Testis (tissue), 5 donors: ENCODE measurements at places on chromosomes 4 and X. TPM values are rescaled to one million over a fixed set of nuclear protein-coding genes. Genes with fewer than 3 reads are reported as not detected.

The NAT8L gene
- 82.9 TPM for total RNA-seq

The TRPC3 gene
- total RNA-seq, result 1.9 TPM

DNA sequence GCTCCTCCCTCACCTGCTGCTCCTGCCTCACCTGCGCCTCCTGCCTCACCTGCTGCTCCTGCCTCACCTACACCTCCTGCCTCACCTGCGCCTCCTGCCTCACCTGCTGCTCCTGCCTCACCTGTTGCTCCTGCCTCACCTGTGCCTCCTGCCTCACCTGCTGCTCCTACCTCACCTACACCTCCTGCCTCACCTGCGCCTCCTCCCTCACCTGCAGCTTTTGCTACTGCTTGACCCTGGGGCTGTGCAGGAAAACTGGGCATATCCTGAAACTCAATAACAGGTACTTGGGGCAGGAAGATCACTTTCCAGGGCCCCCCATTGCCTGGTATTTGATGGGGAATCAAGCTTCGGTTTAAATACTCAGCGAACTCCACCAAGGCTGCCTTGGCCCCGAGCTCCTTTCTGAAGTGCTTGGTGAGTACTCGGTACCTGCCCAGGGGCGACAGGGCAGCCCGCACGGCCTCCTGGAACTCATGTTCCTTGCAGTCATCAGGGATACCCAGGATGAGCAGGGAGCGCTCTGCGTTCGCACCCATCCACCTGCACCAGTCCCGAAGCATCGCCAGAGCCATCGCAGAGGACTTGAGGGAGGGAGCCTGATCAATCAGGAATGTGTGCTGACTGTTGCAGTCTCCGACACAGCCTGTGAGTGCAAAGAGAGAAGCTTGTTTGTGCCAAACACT lies 2.7 kb downstream of the PNMA6E start:
- DNase-seq, result no peak

DNA sequence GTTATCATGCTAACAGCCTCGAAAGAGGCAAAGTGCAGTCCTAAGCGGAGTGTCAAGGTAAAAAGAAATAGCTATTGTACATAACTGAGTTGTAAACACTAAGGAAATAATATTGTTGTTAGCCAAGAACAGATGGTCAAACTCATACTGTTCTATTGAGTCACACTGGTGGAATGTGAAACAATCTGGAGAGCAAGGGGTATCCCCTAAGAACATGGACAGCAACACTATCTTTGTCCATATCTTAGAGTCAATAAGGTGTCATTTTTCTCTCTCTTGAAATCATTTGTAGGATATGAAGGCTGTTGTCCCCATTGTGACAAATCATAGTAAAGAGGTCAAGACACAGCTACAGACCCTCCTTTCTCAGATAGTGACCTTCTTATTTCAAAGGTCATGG lies 4.5 kb upstream of the PDGFC start:
- no peak for DNase-seq

DNA sequence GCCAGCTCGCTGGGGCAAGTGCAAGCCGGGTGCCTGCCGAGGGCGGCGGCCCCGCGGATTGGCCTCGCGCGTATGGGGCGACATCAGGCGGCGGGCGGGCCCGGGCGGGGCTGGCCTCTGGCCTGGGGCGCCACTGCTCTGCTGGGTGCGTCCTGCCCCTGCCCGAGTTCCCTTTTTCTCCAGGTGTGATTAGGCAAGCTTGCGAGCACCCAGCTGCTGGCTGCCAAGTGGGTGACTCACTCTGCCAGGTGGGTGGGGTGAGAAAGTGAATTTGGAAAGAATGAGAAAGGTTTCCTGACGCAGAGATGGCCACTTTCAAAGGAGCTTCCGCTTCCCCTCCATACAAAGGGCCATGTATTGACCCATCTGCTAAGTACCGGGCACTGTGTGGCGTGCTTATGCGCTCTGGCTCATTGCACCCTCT lies 32.5 kb downstream of the FGFBP1 start:
- DNase-seq, result no peak

GRCh38 chr4:7607156-7607910 lies 172.6 kb upstream of the PSAPL1 start:
- DNase-seq, result peak; percentile 68
